ENCODE measurements at places on chromosomes 1 and 21.

- DNase-seq = no peak
Measured at GRCh38 chr1:185610954-185611353, 123.2 kb upstream of the HMCN1 start.

DNA sequence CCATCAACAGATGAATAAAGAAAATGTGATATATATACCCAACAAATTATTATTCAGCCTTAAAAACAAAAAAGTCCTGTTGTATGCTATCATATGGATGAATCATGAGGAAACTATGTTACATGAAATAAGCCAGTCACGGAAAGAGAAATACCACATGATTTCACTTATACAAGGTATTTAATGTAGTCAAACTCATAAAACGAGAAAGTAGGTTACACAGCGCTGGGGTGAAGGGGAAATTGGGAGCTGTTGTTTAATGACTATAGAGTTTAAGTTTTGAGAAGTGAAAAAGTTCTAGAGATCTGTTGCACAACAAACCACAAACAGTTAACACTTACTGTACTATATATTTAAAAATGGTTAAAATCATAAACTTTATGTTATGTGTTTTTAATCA is 58.5 kb downstream of the SLC25A24 start:
- DNase-seq = no peak

DNA sequence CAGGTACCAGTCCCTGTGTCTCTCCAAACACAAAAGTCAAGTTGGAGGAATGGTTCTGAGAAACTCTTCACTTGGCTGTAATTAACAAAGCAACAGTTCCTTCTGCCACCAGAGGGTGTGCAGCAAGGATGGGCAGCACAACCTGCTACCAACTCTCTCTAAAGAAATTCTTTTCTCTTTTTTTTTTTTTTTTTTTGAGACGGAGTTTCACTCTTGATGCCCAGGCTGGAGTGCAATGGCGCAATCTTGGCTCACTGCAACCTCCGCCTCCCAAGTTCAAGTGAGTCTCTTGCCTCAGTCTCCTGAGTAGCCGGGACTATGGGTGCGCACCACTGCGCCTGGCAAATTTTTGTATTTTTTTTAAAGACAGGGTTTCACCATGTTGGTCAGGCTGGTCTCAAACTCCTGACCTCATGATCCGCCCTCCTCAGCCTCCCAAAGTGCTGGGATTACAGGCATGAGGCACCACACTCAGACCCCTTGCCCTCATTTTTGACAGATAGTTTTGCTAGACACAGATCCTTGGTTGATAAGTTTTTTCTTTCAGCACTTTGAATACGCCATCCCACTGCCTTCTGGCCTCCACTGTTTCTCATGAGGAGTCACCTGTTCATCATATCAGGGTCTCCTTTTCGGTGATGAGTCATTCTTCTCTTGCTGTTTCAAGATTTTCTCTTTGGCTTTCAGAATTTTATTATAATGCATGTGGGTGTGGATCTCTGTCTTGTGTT is 12.1 kb upstream of the DEGS1 start:
- DNase-seq = peak; percentile 33

- peak; percentile 53 for DNase-seq
Measured at GRCh38 chr1:247857069-247857984, at the start of gene TRIM58. Gene TRIM58 (plus strand): TSS chr1:247857187. CDS start chr1:247857247, 60 bp downstream.

GRCh38 chr1:53628286-53628955 is 110.5 kb downstream of the GLIS1 start:
- no peak for DNase-seq

DNA sequence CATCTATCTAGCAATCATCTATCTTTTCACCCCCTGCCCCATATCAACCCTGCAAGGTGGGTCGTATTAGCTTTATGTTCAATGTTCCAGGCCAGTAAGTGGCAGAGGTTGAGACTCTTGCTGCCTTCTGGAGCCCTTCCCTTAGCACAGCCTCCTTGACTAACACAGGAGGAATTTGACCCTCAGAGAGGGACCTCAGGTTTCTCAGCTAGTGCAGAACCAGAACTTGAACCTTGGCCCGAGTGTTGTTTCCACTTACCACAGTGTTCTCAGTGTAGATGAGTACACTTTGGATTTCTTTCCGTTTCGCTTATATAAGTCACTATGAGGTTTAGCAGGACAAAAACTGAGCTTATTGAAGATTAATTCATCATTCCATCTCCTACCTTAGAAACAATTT is 11.1 kb upstream of the ATF3 start:
- DNase-seq = no peak

DNA sequence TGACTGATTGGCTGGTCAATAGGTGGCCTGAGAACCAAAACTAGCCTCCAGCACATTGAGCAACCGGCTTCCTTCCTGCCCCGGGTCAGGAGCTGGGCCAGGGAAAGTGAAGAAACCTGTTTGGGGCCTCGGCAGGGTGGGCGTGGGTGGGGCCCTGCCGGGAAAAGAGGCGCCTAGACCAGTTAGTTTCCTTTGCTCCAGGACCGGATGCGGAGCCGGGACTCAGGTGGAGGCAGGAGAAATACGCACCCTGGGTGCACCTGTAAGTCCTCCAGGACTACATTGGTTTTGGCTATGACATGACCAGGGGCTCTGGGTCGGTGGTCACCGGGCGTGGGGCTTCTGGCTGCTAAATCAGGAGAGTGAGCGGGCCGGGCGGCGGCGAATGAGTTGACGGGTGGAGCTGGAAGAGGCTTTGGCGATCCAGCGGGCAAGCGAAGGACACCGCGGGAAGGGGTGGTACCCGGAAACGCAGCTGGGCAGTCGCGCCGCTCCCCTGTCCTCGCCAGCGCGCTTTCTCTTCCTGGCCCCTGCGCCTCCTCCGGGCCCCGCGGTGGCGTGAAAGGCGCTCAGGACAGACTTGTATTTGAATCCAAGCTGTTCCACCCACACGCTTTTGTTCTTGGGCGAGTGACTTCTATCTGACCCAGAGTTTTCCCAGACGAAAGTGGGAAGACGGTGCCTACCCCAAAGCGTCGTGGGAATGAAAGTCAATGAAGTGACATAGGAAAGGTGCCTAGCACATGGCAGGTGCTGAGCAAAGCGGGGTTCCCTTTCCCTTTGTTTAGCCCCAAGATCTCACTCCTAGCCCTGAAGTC is 30.6 kb upstream of the JUN start:
- no peak for DNase-seq

DNA sequence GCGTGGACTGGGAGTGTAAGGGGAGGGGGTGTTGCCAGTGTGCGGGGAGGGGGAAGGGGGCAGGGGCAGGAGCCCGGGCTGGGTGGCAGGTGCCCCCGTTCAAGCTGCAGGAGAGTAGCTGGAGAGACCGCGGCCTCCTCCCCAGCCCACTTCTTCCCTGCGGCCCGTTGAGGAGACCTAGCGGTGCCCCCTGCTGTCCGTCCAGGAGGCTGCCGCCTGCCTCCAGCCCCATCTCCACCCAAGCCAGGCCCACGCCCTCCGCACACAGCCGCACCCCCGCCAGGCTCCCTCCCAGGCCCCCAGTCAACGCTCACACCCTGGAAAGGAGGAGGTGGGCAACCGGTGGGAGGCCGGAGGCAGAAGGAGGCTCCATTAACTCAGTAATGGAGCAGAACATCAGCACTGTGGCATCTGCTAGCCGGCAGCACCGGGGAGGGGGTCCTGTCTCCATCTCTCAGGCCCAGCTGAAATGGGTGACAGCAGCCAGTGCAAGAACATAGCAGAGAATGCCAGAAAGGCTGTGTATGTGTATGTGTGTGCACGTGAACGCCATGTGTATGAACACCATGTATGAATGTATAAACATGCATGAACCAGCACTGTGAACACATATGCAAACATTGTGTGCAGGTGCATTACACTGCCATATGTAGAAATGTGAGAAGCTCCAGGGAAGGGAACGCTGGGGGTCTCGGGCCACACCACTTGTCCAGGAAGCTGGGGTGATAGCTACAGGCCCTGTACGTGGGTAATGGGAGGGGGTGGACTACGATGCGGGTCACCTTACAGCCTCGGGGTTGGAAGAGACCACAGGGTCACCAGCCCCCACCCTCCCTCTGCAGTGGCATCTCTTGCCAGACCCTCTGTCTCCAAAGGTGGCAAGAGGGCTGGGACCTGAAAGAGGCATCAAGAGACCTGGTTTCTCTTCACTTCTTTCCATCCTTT is 84.6 kb downstream of the SYT2 start:
- DNase-seq = peak; percentile 76

GRCh38 chr1:119914071-119914470 is 17.8 kb upstream of the ADAM30 start:
- DNase-seq = no peak

DNA sequence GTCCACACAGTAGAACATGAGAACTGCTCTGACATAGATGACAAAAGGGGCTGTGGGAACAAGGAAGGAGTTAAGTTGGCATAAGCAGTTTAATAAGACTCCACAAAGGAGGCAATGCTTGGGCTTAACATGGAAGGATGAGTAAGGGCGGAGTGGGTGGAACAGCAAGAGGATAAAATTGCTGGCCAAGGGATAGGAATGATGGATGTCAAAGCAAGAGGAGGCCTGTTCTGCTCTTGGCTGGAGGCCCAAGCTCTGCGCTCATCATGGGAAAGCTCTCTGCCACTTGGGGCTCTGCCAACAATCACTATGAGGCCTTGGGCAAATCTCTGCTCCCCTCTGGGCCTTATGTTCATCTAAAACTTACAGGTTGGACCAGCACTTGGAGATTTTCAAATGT is 98.3 kb upstream of the CAMK1G start:
- no peak for DNase-seq

- DNase-seq = no peak
Measured at GRCh38 chr1:94319319-94320102, 82.1 kb upstream of the ARHGAP29 start.

DNA sequence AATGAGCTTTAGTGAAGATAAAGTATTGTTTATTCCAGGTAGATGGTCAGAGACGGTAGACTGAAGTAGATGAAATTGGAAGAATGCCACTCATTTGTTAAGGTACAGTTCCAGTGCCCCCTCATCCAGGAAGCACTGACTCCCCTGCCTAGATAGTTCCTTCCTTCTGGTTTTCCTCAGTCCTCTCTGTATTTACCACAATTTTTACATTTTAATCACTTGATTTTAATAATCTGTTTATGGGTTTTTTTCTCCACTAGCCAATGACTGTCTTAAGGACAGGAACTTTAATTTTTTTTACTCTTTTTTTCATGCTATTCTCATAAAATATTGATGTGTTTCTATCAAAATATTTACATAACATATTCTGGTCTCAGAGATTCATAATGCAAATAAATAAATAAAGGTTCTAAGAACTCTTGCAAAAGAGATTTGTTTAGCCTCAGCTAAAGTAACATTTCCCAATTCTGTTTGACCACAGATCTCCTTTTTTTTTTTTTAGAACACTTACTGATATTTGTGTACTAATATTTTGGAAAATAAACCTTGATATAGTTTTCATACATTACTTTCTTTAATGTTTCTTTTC is 651.6 kb downstream of the PLPP3 start:
- no peak for DNase-seq

GRCh38 chr1:116066868-116067565 is 44.2 kb upstream of the MAB21L3 start:
- DNase-seq = no peak

DNA sequence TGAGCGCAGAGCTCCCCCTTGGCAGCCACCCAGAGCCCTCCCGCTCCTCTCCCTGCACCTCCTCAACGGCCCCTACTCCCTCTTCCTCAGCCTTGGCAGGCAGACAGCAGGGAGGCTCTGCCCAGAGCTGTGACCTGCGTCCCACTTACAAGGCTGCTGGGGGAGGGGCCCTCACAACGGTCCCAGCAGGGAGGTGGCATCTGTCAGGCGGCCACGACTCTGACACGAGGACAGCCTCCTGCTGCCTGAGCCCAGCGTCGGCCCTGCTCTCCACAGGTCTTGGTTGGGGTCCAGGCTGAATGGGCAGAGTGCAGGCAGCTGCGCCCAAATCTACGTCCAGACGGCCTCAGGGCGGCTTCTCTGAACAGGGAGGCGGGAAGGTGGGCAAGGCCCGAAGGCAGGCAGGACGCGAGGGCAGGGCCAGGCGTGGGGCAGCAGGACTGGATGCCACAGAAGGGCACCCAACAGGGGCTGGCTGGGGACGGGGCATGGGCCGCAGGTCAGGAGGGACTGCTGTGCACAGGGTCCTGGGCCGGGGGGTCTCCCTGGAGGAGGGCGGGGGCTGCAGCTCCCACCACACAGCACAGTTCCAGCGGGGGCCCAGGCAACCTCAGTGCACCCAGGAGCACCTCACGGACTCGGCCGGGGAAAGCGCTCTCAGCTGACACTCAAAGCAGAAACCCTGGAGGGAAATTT is 7.5 kb downstream of the SLC19A1 start:
- no peak for DNase-seq

DNA sequence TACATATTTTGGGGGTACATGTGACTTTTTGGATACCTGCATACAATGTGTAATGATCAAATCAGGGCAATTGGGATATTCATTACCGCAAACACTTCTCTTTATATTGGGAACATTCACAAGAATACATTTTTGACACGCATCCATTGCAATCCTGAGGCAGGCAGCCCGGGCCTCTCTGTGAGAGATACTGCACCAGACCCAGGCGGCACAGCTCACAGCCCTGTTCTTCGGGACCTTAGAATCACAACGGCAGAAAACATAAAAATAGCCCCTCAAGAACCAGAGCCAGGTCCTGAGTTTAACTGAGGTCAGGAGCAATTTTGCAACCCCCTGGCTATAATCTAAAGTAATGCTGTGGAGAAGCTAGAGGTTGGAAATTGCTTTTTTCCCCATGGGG is 90.8 kb upstream of the PGBD5 start:
- DNase-seq = no peak

DNA sequence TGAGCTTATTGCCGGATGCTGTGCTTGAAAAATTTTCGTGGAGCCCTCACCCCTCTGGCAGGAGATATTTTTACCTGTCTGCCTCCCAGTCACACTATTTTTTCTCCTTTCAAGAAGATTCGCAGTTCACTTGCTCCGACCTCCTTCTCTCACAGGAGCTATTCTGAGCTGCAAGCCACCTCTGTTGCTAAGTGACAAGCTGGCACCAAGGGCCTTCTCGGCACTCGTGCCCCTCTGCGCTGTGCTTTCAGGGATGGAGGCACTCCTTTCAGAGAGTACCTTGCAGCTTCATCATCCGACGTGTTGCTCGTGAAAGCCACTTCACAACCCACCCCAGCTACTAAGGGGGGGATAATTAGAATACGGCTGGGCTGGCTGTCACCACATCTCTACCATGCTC is 11.6 kb downstream of the SLC6A17 start:
- no peak for DNase-seq

- DNase-seq = no peak
Measured at GRCh38 chr1:239302696-239303095, 83.7 kb upstream of the CHRM3 start.
